NCI-H2029 (cell line): ENCODE measurements at places on chromosomes 13 and 19.

DNA sequence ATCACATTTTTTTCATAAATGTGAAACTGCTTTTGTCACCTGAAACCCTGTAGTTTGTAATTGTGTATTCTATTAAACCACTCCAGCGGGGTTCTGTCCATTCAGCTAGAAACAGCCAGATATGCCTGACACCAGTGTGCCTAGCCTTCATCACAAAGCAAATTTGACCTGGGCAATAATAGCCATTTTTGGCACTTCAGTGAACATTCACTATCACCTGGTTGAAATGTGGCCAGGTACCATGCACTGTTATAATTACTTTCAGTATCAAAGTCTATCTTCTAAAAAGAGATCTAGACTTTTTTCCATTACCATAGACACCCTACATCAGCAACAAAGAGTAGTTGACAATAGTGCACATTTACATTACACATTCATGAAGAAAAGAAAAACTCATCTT lies 64.5 kb downstream of the ZNF257 start:
- no peak for DNase-seq

- no peak for DNase-seq
These were observed at the start of gene SBSN for GRCh38 chr19:35528218-35529038. TSS of gene SBSN (minus strand) at chr19:35528311. CDS start at chr19:35528281, 30 bp downstream.

- DNase-seq = no peak
These were observed 1775.8 kb upstream of the MIR17HG start for GRCh38 chr13:89571676-89572075.

DNA sequence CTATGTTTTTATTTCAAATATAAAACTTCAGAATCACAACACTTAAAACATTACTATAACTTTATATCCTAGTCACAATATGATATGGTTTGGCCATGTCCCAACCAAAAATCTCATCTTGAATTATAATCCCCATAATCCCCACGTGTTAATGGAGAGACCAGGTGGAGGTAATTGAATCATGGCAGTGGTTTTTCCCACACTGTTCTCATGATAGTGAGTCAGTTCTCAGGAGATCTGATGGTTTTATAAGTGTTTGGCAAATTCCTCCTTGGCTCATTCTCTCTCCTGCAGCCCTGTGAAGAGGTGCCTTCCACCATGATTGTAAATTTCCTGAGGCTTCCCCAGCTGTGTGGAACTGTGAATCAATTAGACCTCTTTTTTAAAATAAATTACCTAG lies 307.6 kb downstream of the SPRY2 start:
- no peak for DNase-seq

DNA sequence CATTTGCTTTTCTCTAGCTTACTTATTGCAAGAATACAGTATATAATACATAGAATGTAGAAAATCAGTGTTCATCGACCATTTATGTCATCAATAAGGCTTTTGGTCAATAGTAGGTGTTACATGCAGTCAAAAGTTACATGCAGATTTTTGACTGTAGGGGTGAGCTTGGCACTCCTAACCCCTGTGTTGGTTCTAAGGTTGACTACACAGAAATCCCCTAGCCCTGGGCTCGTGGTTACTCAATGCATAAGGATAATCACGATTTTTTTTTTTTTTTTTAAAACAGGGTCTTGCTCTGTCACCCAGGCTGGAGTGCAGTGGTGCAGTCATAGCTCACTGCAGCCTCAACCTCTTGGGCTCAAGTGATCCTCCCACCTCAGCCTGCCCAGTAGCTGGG lies 4.0 kb upstream of the NWD1 start:
- DNase-seq = no peak

DNA sequence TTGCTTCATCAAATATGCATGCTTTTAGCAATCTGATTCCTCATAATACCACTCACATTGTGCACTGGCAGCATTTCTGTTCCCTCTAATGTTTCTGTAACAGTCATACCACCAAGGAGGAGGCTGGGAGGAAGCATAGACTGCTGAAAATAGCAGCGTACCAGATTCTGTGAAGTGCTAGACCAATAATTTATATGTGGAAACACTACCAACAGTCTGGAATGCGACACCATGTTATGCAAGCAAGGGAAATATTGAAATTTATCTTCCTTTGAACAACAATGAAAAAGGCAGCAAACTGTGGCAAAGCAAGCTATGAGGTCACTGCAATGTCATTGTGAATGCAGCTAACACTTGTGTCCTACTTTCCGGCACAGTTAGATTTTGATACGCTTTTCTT lies 1388.0 kb downstream of the EFNB2 start:
- DNase-seq = no peak

- DNase-seq = no peak
These were observed 470.7 kb downstream of the ZNF536 start for GRCh38 chr19:30842926-30843325.

GRCh38 chr13:111503376-111503775 lies 182.9 kb downstream of the TEX29 start:
- DNase-seq = no peak

GRCh38 chr13:39521701-39522100 lies 81.3 kb downstream of the LHFPL6 start:
- DNase-seq = no peak

- DNase-seq = no peak
These were observed 5.0 kb downstream of the ELAVL1 start for GRCh38 chr19:8000298-8001038.

GRCh38 chr19:46042252-46042883 lies 1.6 kb upstream of the IGFL4 start:
- DNase-seq = no peak

GRCh38 chr19:16121141-16121540 lies 9.5 kb downstream of the RAB8A start:
- DNase-seq = no peak

- DNase-seq = no peak
These were observed 112.1 kb downstream of the B3GLCT start for GRCh38 chr13:31311921-31312320.

DNA sequence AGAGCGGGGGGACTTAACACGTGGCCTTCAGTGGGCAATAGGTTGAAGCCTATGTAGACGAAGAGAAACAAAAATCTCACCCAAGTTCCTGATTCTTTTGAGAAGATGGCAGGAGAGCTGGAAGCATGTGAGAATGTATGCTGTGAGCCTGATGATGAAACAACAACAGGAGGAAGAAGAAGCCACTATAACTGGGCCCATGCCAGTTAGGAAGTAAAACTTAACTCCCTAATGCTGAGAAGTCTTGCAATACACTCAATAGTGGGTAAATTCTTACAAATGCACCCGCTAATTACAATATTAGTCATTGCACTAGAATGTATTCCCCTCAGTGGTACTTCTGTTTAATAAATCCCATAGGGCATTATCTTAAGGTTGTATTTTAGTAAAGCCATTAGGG lies 9.1 kb downstream of the PCDH17 start:
- no peak for DNase-seq
